Naive thymus-derived CD8-positive, alpha-beta T cell (primary cell): ENCODE measurements at places on chromosomes 3 and 15. TPM values are rescaled to one million over a fixed set of nuclear protein-coding genes. Genes with fewer than 3 reads are reported as not detected.
A peak's percentile ranks its signal among the peaks of the same experiment; 100 is the strongest.

The CACNA1D gene
- not detected for polyA plus RNA-seq

GRCh38 chr15:35505809-35506208 is 40.2 kb downstream of the DPH6 start:
- no peak for DNase-seq

DNA sequence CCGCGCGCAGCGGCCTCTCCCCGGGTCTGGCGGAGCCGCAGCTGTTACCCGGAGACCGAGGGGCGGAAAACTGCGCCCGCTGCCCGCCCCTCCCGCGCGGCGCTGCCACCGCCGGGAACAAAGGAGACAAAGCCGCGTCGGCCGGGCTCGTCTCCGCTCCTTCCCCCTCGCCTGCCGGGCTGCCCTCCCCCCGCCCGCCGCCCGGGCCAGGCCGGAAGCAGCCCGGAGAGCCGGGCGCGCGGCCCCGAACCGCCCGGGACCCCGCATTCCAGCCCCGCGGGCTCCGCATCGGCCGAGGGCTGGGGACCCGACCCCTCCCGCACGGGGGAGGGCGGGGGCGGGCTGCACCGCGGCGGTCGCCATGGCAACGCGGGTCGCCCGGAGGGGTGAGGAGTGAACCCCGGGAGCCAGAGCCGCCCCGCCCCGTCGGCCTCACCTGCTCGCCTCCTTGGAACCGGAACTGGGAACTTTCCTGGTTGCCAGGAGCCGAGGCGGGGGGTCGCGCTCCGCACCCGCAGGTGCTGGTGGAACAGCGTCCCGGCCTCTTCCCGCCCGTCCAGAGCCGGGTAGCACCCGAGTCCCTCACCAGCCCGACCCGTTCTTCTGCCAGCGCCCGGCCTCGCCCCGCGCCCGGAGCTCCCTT is 448 bp downstream of the PLXNB1 start:
- DNase-seq: peak; percentile 31

- DNase-seq: no peak
Measured at GRCh38 chr3:77786216-77786615, 746.3 kb downstream of the ROBO2 start.

DNA sequence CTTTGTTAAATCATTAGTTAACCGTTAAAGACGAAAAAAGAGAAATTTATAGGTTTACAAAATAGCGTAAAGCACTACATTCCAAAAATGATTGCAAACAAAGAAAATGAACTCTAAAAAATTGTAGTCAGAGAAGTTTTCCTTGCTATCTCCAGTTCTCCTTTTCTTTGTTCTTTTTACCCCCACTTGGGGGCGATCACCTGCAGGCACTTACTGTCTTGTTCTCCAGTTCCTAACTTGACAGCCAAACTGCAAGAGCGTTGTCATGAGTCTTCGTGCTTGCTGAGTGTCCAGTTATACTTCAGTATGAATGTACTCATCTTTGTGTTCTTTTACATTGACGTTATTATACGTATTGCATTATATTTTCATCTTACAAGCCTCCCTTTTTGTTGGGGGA is 54.5 kb downstream of the CHD2 start:
- DNase-seq: no peak

- no peak for DNase-seq
Measured at GRCh38 chr15:94083467-94084052, 147.8 kb upstream of the MCTP2 start.
